NCI-H82 (cell line): ENCODE measurements at places on chromosomes 2 and 18.

GRCh38 chr2:1461507-1462390 lies 48.5 kb downstream of the TPO start:
- DNase-seq = no peak

- peak; percentile 9 for DNase-seq
Observed at GRCh38 chr18:57432751-57433400, 2.3 kb upstream of the ONECUT2 start.

DNA sequence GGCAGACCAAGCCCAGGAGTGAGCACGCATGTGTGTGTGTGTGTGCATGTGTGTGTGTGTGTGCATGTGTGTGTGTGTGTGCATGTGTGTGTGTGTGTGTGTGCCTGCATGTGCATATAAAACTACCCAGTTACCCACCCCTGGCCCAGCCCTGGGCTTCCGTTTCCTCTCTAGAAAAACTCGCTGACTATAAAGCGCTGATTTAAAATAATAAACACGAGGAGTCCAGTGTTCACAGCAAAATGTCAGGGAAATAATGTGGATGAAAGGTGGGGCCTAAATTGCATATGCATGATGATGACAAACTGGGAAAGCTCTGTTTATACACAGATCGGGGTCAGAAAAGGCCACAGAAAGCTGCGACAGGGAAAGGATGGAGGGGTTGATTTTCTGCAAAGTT lies 7.5 kb downstream of the ADCY3 start:
- DNase-seq = no peak

DNA sequence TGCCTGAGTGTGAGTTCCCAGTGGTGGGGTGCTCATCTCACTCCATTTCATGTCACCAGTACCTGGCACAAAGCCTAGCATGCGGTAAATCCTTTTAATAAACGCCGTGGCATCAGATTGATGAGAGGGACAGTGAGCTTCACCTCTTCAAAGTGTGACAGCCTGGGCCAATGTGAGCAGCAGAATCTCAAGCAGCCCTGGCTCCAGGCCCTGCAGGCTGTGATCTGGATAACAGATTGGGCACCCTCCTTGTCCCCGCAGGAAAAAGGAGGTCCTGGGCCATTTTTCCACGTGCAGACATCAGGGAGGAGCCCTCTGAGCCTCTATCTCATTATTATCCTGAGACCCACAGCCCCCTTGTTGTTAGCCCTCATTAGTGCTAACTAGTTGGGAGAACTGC lies 34.8 kb downstream of the TET3 start:
- DNase-seq = peak; percentile 71

GRCh38 chr2:71000780-71001591 lies 6.3 kb upstream of the TEX261 start:
- peak; percentile 88 for DNase-seq

- DNase-seq = peak; percentile 69
Observed at GRCh38 chr18:2070631-2071030, 500.7 kb downstream of the METTL4 start.

- DNase-seq = no peak
Observed at GRCh38 chr2:122072666-122073065, 317.2 kb downstream of the TSN start.

- DNase-seq = peak; percentile 71
Observed at GRCh38 chr18:9147440-9148202, 11.0 kb downstream of the ANKRD12 start.

- DNase-seq = peak; percentile 79
Observed at GRCh38 chr18:32373995-32374394, 96.7 kb downstream of the GAREM1 start.

- no peak for DNase-seq
Observed at GRCh38 chr18:62828091-62828640, 112.8 kb downstream of the PHLPP1 start.
